Stimulated activated naive CD4-positive, alpha-beta T cell treated with Interleukin-2 at 50 U/mL for 16 hours (primary cell): ENCODE measurements at places on chromosomes 5 and 9.

- DNase-seq = no peak
Measured at GRCh38 chr9:133991214-133991921, 756 bp downstream of the VAV2 start.

GRCh38 chr9:15509931-15510788 is 610 bp downstream of the PSIP1 start:
- DNase-seq = peak; percentile 69

DNA sequence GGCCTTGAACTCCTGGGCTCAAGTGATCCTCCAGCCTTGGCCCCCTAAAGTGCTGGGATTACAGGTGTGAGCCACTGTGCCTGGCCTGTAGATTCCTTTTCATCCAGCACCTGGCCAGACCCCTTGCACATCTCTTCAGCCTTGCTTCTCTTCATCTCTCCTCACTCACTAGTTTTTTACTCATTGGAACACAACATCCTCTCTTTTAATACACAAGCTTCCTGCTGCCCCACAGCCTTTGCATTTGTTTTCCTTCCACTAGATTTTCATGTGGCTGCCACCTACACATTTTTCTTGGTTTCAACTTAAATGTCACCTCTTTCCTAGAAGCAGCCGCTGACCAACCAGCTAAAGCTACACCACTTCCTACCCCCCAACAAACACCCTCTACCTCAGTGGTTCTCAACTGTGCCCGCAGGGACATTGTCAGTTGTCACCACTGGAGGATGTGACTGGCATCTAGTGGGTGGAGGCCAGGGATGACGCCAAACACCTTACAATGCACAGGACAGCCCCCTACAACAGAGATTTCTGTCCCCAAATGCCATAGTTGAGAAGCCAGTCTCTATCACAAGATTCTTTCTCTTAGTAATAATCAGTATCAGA is 33.7 kb downstream of the HAVCR1 start:
- peak; percentile 46 for DNase-seq

- DNase-seq = peak; percentile 58
Measured at GRCh38 chr9:98168941-98169488, 23.4 kb downstream of the CORO2A start.

DNA sequence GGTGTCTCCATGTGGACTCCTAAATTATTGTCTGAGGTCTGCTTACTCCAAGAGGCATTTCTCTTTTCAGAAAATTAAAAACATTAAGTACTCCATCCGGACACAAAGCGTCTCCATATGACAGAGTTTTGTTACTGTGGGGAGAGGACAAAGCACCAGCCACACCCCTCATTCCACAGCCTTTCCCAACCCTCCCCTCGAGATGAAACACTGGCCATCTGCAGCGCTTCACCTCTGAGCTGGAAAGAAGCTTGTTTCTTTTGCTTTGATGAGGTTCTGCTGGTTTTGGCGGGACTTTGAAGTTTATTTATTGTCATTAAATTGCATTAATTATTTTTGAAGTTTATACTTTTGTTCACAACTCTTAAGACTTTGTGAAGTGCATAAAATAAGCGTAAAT is 27.6 kb upstream of the NKD2 start:
- no peak for DNase-seq

GRCh38 chr9:18274693-18275092 is 199.3 kb upstream of the ADAMTSL1 start:
- DNase-seq = no peak

- no peak for DNase-seq
Measured at GRCh38 chr9:134502266-134502791, 139.3 kb upstream of the COL5A1 start.

- DNase-seq = no peak
Measured at GRCh38 chr9:120698766-120699165, 15.5 kb downstream of the MEGF9 start.

GRCh38 chr5:42483472-42484154 is 60.4 kb downstream of the GHR start:
- no peak for DNase-seq

DNA sequence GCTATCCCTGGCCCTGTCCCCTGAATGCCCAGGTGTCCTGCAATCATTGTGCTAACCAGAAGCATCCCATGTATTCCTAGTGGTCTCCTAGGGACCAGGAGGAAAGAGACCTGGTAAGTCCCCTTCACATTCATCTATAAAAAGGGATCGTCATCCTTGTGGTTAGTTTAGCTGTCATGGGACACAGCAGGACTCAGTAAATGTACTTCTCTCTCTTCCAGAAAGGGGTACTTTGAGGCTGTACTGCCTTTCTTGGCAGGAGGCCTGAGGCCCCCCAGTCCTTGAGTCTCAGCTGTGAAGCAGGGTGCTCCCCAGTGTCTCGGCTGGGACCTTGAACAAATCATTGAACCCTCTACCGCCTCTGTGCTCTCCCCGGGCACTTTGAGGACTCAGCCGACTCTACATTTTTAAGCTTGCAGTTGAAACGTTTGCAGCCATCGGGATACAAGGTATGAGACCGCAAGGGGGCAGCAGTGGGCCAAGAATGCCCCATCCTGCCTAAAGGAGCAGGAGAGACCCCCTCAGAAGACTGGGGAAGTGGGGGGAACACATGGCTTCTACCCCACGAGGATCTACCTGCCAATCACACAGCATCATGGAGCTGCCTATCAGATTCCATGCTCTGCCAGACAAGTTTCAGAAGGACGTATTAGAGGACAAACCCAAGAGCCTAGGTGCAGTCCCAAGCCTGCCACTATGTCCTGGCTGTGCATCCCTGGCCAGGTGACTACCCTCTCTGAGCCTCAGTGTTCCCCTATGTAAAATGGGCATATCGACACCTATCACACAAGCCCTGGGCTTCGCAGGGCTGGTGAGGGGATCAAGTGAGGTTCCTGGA is 2.4 kb upstream of the PHYKPL start:
- DNase-seq = peak; percentile 59

GRCh38 chr5:68377733-68378132 is 162.2 kb downstream of the PIK3R1 start:
- DNase-seq = no peak

GRCh38 chr5:106545325-106545724 is 1125.4 kb downstream of the EFNA5 start:
- DNase-seq = no peak
